ENCODE measurements at places on chromosomes 4 and X.

GRCh38 chr4:3483471-3483921, 20.4 kb downstream of the DOK7 start:
- DNase-seq, result no peak

DNA sequence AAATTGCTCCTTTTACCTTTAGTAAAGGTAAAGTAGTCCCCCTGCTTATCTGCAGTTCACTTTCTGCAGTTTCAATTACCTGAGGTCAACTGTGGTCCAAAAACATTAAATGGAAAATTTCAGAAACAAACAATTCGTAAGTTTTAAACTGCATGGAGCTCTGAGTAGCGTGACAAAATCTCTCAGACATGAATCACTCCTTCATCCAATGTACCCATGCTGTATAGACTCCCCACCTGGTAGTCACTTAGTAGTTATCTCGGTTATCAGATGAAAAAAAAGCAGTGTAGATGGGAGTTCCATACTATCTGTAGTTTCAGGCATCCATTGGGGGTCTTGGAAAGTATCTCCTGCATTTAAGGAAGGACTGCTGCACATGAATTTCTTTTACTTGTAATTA, 7.7 kb downstream of the UNC5C start:
- no peak for DNase-seq

DNA sequence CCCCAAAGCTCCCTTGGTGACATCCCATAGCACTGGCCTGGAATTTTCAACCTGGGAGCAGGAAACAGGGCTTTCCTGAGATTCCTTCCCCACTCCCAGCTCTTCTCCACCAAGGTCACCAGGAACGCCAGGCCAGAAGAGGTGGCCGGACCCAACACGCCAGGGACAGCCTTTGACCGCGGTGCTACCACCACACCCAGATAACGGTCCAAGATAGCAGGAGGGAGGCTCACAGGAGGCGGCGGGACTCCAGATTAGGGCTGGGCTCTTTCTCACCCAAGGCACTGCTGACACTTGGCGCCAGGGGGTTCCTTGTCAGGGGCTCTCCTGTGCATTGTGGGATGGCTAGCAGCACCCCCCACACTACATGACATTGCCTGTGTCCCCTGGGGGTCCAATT, 22.9 kb downstream of the ZFYVE28 start:
- no peak for DNase-seq

GRCh38 chrX:47166126-47166525, 21.1 kb downstream of the RBM10 start:
- DNase-seq, result no peak

DNA sequence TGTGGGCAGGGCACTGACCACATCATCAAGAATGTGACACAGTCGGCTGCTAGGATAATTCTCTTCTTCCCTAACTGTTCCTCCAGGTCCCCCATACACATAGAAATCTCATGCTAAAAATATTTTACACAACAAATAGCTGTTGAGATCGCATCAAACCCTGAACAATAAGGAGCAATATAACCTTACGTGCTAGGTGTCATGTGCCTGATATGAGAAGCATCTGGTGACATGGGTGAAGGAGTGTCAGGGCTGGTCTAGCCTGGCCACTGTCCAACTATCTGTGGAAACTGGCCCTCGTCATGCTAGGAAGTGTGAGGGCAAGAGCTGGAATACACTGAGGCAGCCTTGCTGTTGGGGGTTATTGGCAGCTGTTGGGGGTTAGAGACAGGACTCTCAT, 167.3 kb upstream of the PGRMC2 start:
- no peak for DNase-seq

DNA sequence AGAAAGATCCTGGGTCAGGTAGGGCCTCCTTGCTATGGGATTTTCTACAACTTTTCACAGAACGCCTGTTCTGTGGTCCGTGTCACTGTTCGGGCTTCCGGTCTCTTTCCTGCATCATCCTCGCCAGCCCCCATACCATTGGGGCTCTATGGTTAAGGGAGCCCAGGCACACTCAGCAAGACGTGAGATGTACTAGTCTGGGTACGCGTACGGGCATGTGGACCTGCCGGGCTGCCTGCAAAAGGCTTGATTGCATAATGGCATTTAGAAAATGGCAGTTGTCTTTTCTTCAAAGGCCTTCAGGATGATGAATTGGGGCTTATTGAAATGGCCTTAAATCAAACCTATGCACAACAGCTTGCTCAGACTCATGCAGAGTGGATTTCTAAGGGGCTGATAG, 86.7 kb downstream of the CNGA2 start:
- DNase-seq, result no peak

- DNase-seq, result peak; percentile 88
Observed at GRCh38 chr4:140373328-140374129, at the start of gene SCOC. TSS of gene SCOC (plus strand) at chr4:140373646. CDS start at chr4:140379171, 5,525 bp downstream.

DNA sequence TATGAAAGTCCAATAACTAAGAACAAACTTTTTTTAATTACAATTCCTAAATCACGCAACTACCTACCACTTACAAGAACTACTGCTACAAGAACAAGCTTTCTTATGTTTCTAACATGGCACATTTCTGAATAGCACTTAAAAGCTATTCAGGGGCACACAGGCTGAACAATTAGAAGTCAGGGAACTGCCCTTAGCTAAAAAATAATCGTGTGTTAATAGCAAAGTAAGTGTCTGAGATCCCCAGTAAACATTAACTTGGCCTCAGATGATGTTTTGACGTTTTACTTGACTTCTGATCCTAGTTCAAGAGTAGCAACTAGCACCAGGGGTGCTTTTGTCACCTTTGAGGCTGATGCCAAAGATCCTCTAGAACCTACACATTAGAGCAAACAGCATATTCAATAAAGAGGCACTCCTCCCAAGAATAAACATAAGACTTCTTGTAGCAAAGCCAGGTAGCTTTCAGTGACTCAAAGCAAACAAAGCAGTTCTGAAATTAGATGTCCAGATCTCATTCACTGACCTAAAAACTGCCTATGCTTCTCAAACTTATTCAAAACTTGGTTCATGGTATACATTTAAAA, 16.2 kb downstream of the SPOCK3 start:
- no peak for DNase-seq

DNA sequence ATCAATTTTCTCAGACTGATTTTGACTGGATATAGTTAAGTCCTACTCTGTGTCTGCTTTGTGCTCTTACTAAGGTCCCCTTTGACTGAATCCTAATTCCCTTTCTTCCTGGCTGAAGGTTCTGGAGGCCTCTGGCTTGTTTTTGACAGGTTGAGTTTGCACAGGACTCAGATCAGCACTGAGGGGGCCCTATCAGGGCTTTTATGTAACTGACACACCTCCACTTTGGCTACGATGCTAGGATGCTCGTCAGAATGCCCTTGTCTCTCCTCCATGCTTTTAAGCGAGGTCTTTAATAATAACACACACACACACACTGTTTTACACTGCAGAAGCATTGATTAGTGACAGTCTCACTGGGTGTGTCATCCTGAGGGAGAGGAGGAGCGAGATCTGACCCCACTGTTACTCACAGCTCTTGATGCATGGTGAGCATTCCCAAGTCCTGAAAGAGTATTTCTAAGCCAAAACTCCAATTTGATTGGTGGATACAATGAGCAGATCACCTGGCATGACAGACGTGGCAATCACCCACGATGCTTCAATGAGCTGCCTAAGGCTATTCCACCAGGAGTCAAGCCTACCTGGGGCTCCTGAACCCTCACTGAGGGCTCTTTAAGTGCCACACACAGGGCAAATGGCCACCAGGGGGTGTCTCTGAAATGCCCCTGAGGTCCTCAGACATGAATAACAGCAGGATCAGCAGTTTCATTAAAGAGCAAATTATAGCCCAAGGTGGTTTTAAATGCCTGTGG, 130.4 kb upstream of the CPEB2 start:
- DNase-seq, result peak; percentile 13

- no peak for DNase-seq
Observed at GRCh38 chr4:19809989-19810388, 441.7 kb upstream of the SLIT2 start.

GRCh38 chr4:140944572-140944971, 188.4 kb upstream of the TBC1D9 start:
- no peak for DNase-seq

- DNase-seq, result no peak
Observed at GRCh38 chr4:88202443-88202842, 44.0 kb upstream of the ABCG2 start.

DNA sequence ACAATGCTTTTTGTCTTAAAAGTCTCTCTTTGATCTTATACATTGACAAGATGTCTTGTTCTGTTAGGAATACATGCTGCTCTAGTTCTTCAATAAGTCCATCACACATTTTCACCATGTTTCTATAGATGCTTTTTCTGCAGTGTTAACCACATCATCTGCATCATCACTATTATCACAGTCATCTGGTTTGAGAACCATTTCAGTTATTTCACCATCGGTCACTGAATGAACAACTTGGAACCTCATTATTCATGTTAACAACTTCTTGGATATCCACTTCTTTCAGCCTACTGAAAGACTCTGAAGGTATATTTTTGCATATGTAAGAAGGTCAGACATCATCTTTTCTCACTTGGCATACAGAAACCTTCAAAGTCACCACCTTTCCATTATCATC, 975.2 kb downstream of the STIM2 start:
- DNase-seq, result no peak

- DNase-seq, result no peak
Observed at GRCh38 chr4:183626168-183626567, 32.8 kb downstream of the RWDD4 start.

GRCh38 chr4:141121768-141122454, 11.4 kb downstream of the RNF150 start:
- DNase-seq, result no peak

- DNase-seq, result no peak
Observed at GRCh38 chr4:161404346-161405110, 759.3 kb downstream of the FSTL5 start.

GRCh38 chrX:110015032-110015431, 12.1 kb downstream of the TMEM164 start:
- DNase-seq, result no peak

GRCh38 chr4:2356123-2357069, 62.0 kb downstream of the ZFYVE28 start:
- DNase-seq, result no peak

Measured in T-helper 17 cell (primary cell).